ENCODE measurements at places on chromosomes 6 and 20.

DNA sequence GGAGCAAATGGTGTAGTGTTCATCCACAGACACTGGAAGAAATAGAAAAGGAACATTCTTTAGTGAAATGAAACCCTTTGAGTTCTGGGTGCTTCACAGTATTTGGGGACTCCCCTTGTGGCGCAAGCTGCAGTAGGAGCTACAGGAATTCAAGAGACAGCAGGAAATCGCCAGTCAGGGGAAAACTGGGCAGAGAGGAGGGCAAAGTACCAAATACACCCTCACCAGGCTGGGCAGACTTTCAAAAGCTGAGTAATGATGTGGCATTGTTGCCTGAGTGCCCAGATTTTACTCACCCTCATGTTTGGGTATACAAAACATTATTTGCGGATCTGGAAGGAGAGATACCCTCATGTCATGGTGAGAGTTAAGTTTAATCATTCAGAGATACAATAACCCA is 97.9 kb downstream of the SOD2 start:
- no peak for DNase-seq

GRCh38 chr6:112332274-112332673 is 14.9 kb upstream of the RFPL4B start:
- no peak for DNase-seq

- DNase-seq: no peak
Measured at GRCh38 chr6:56370127-56370540, 122.8 kb upstream of the COL21A1 start.

DNA sequence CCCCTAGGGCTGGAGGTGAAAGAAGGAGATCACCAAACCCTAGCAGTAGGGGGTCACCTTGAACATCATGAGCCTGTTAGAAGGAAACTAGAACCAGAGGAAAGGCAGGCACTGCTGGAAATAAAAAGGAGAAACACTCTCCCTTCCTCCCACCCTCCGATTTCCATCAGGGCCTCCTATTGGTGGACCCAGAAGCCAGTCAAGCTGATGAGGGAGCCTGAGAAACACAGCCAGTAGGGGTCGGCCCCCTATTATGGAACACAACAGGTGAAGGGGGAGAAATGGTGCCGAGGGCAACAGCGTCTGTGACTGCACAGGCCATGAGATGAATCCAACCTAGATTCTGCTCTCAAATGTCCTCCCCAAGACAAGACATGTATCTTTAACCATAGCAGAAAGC is 156.1 kb upstream of the LRFN2 start:
- DNase-seq: no peak

- DNase-seq: no peak
Measured at GRCh38 chr6:151409260-151409659, 17.9 kb upstream of the ZBTB2 start.

DNA sequence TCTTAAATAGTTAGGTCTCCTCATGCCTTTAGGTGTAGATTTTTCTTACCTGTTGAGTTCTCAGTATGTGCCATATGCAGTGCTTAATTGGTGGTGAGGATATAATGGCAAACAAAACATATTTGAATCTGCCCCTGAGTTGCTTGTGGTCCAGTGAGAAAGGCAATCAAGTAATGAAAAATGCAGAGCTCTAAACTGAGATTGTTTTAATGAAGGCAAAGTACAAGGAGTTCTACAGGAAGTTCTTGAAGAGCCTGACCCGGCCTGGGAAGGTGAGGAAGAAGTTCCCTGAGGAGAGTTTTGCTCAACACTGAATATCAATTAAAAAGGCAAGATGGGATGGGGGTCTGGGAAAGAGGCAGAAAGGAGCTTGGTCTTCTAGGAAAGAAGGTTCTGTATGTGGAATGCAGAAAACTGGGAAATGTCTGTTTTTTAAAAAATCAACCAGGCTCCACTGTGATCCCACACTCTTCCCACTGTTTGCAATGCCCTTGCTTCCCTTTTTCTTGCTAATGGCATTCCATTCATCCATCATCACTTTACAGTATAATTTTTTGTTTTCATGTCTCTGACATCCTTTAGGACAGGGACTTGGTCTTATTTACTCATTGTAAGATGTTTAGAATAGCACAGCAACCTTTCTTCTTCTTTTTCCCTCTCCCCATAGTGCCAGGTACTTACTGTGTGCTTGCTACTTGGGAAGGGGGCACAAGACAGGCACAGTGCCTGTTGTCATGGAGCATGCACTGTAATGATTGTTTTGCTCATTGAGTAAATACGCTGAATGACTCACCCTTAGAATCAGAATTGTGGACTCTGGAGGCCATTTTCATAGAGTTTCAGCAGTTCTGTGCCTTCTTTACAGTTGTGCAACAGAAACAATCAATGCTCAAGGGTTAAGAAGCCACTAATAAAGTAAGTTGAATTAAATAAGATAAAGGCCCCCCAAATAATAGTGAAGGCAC is 64.3 kb downstream of the ANKS1A start:
- DNase-seq: no peak

- DNase-seq: no peak
Measured at GRCh38 chr6:53441035-53441493, 92.3 kb upstream of the ELOVL5 start.

DNA sequence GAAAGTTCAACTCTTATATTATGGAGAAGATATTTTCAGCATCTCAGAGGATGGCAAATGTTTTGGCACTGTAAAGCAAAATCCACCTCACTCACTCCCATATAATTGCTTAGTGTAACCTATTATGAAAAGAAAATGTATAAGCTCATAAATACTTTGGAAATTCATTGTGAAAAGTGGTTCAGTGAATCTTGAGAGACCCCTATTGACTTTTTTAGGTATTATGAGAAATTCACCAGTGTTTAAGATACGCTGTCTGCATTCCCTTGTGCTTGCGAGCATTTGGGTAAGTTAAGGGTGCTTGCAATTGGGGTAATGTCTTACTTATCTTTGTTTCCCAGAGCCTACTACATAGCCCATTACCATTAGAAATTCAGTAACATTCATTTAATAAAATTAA is 66.3 kb upstream of the BMP5 start:
- DNase-seq: no peak

GRCh38 chr6:121436960-121437850 is 1.8 kb downstream of the GJA1 start:
- DNase-seq: no peak

GRCh38 chr6:43308101-43308989 is at the start of gene CRIP3:
Gene CRIP3, minus strand, starts transcription at chr6:43308826. Its CDS starts 34 bp downstream, at chr6:43308792.
- DNase-seq: no peak

DNA sequence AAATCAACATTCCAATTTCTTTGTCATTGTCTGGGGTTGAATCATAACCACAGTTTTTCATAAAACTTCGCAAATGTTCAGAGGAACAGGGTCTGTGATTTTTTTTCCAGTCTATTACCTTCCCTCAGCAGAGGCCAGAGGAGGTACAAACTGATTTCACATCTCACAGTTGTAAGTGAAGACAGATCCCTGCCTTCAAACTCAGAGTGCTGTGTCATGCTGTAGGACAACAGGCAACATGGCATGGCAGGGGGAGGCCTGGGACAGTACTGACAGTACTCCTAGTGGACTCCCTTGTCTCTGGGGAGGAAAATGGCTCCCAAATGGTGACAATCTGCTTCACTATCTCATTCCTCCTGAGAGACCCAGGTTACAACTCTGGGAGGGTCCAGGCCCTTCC is 308.6 kb downstream of the CDC5L start:
- no peak for DNase-seq

DNA sequence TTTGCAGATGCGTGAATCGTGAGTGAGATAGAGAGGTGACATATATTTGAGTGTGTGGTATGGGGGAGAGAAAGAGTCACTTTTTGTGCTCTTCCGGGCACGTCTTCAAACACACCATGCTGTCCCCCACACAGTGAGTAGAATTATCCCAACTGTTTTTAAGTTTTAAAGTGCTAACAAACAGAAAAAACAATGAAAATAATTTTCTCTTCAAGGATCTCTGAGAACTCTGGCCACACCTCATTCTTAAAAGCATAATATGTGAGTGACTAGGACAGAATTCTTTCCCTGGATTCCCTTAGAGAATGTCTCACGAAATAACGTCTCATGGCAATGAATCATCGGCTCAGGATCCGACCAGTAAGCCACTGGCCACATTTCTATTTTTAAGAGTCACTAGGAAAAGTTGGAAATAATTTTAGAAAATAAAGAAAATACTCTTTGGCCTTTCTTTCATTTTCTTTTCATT is 235.7 kb upstream of the ZNF217 start:
- DNase-seq: no peak

- DNase-seq: no peak
Measured at GRCh38 chr20:1524004-1524403, 32.8 kb upstream of the SIRPB2 start.

- DNase-seq: no peak
Measured at GRCh38 chr6:106731144-106731842, 101.9 kb downstream of the QRSL1 start.

- peak; percentile 36 for DNase-seq
Measured at GRCh38 chr6:28489366-28490204, 26.0 kb downstream of the GPX6 start.

DNA sequence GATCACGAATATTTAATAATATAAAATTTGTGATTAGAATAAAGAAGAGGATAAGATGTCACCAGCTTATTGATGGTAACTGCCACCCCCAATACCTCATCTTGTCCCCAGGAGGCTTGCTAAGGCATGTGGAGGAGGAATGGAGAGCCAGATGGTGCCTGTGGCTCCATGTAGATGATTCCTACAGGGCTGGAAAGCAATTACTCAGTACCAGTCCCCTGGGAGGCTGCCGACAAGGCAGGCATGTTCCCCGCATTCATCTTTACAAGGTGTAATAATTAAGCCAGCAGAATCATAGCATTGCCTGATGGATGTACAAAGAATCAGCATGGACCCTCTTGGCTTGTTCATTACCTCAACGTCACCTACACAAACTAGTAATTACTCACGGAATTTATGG is 155.3 kb downstream of the PLCB1 start:
- no peak for DNase-seq

DNA sequence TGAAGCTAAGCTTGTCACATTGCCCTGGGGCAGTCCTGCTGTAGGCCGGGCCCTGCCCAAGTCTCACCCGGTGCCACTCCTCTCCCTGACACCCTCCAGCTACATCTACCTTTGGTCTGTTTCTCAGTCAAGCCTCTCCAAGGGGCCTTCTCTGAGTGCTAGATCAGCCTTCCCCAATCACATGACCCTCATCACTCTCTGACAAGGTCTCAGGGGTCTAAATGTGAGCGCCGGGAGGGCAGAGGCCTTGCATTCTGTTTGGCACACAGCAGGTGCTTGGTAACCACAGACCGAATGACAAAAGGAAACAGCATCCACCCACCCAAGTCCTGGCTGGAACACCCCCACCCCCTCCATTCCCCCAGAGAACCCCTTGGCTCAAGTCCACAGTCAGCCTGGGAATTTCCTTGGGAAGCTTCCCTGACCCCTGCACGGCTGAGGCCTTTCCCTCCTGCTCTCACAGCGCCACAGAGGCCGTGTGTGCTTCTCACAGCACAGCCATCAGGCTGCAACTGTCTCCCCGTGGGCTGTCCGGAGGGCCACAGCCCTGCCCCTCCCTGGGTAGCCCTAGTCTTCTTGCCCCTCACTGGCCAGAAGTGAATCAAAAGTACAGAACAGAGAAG is 32.9 kb downstream of the PKIG start:
- DNase-seq: no peak

- DNase-seq: no peak
Measured at GRCh38 chr6:30234356-30234755, 21.1 kb upstream of the TRIM26 start.

DNA sequence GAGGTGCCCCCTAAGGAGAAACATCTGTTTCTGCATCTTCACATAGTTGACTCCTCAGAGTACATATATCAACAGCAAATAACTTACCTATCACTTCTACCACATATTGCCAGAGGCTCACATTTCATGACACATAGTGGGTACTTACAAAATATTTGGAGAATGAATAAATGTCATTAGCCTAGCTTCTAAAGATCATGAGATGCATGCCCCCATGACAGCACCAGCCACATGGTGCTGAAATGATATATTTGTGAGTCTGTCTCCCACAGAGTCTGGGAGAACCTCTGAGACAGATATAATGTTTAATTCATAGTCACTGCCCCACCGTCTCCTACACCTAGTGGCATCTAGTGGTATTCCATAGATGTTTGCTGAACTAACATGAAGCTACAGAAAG is 555.6 kb downstream of the KIF16B start:
- no peak for DNase-seq

DNA sequence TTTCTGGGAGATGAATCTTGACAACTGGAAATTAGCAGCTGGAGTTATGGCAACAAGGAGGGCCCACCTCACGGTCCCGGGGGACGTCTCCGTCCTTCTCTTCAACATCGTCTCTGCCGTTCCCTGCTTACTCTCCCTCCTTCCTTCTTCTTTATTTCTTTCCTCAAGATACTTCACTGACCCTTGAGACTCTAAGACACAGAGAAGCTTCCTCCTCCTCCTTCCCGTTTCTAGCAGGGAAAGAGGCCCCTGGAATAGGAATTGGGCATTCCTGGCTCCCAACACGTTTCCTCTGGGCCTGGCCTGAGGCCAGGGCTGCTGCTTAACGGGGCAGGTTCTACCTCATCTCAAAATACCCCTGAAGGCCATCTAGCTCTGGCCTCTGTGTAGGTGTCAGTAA is 189.9 kb upstream of the GMDS start:
- DNase-seq: no peak

- no peak for DNase-seq
Measured at GRCh38 chr6:140923048-140923447, 1209.7 kb upstream of the GJE1 start.

- DNase-seq: no peak
Measured at GRCh38 chr6:91328241-91328640, 741.4 kb upstream of the MAP3K7 start.

DNA sequence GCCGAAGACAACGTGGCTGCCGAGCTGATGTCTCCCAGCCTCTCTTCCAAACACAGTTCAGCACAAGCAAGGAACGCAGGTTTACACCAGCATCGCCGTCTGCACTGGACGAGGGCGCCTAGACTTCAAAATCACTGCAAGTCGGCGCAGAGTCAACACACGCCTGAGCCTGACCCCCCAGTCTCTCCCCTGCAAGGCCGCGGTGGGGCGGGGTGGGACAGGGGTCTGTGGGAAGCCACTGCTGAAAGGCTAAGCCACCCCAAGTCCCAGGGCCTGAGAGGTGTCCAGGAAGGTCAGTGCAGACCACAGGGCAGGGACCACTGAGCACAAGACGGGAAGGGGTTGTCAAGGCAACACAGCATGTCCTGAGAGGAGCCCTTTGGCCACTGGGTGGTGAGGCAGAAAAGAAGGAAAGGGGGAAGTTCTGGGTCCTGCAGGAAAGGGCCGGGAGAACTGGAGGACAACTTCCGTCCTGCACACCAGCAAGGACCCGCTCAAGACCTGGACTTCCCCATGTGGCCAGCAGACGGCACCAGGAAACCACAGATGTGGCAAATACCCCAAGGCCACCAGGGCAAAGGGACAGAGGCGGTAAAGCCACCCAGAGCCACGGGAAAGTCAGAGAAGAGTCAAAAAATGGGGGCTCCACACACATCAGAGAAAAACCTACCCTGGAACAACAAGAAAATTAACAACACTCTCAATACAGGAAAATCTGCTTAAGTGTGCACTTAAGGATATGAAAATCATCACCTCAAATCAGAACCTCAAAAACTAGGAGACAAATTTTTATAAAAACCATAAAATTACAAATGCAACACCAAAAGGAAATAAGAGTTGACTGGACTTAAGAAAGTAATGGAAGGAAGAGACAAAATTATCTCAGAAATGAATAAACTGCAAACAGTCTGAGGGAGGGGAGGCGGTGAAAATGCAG is 84.8 kb downstream of the TAF4 start:
- DNase-seq: no peak

Data from GM12878 (cell line).